ENCODE measurements at places on chromosomes 3 and 15. TPM values are rescaled to one million over a fixed set of nuclear protein-coding genes. Genes with fewer than 3 reads are reported as not detected.
A peak's percentile ranks its signal among the peaks of the same experiment; 100 is the strongest.

GRCh38 chr15:81184188-81184587, 12.5 kb upstream of the IL16 start:
- DNase-seq = no peak

DNA sequence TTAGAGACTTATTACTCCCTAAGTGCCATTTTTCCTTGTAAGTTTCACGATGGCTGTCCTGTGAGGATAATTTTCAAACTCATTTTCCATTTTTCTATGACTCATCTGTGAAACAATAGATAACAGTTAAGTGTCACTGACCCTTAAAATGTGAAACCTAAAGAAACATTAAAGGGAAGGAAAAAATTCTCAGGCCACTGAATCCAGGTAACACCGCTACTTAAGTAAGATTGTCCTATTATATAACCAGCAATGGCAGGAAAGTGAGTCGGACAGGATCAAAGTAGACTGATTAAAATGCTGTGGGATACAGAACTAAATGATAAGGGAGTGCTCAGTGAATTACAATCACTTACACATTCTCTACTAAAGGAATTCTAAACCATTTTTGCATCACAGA, 12.4 kb downstream of the PLD1 start:
- DNase-seq = peak; percentile 89

DNA sequence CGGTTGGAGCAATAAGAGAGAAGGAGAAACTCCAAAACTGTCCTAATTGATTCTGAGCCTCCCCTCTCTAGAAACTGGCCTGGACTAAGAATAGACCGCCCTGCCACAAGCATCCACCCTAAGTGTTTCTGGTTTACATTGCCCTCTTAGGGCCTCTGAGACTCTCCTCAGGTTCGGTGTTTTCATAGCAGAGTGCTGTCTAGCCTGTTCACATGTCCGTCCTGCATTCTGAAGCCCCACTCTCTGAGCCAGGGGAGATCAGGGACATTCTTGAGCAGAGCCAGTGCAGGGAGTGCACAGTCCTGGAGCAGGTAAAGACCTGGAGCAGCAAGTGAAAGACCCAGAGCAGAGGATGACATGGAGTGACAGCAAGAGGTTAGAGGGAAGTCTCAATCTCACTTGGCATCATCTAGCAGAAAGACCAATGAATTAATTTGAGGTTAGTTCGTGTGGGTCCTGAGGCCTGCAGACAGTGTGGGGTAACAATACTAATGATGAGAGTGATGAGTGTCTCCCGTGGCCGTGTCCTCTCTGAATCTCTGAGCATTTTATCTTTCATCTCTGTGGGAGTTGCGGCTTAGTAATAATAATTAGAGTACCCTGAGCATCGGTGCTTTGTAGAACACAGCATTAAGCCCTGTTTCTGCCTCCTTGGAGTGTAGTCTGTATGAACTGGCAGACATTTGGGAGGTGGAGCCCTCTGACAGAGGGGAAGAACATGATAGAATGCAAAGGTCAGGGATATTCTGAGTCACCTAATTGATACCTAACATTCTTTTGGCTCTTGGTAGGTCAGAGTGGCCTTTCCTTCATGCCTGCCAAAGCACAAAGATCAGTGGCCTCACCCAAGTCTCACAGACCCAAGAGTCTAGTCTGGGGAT, 24.6 kb downstream of the MAPKBP1 start:
- DNase-seq = no peak

GRCh38 chr3:69300296-69300695, 85.6 kb downstream of the FRMD4B start:
- no peak for DNase-seq

DNA sequence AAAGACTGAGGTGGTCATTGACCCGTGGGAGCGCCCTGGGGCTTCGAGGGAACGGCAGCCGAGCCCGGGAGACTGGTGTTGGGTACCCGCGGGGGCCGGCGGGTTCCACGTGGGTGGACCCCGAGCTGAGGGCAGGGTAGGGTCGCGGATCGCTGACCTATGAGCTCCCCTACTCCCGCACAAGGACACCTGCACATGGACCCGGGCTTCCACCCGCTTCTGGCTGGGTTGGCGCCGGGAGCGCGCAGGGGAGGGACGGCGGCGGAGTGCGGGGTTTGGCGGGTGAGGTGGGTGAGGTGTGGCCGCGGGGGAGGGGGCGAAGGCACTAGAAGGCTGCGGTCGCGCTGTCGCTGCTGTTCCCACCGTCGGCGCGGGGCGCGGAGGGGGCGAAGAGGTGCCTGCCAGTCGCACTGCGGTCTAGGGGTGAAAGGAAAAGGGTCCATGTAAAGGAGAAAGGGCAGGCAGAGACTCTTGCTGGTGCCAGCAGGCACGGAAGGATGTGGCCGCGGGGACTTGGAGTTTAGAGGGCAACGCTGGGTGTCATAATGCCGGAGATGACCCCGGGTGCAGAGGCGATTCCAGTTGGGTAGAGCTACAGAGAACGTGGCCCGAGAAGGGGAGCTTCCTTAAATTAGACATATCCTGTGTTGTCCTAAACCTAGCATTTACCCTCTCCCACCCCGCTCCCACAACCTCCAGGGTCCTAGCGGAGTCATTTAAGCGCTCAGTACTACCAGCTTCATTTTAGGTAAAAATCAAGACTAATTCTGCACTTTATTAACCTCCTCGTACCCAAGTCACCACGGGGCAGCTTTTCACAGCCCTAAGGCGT, 245.9 kb upstream of the TOPAZ1 start:
- DNase-seq = no peak

DNA sequence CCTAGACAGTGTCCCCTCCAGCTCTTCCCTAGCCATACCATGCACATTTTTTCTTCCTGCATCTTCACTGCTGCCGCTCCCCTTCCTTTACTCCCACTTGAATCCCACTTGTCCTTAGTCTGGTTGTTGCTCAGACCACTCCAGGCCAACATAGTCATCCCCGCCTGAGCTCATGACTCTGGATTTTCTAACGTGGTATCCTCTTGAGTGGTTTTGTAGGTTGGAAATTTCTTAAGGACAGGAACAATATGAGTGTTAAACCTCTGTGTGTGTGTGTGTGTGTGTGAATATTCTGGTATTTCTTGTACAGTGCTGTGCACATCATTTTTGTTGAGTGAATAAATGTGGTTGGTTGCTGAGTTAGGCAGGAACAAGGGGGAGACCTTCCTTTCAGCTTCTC, 3.1 kb downstream of the BAHD1 start:
- DNase-seq = no peak

DNA sequence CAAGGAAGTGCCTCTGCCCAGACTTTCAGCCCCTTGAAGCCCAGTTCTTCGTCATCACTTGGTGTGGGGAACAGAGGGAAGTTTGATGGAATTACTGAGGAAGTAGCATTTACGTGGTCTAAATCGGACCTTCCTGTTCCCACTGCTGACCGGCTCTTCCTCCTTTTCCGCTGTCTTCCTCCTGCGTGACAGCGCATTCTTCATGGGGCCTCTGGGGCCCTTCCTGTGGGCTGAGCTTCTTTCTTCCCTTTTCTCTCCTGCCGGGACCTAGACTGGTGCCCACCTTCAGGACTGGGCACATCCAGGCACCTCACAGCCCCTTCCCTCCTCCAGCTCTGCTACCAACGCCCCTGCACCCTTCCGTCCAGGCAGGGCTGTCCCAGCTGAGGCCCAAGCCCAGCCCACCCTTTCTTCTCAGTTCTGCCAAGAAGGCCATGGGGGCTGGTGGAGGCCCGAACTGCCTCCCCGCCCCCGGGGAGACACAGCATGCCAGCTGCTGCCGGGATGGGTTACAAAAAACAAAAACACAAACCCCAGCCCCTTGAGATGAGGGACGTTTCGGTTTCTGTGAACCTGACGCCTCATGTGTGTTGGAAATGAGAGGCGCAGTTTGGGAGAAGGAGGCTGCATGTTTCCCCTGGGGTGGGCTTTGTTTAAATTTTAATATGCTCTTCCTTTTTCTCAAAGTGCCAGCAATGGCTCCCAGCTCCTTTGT, 19.1 kb downstream of the ZNF710 start:
- peak; percentile 55 for DNase-seq

DNA sequence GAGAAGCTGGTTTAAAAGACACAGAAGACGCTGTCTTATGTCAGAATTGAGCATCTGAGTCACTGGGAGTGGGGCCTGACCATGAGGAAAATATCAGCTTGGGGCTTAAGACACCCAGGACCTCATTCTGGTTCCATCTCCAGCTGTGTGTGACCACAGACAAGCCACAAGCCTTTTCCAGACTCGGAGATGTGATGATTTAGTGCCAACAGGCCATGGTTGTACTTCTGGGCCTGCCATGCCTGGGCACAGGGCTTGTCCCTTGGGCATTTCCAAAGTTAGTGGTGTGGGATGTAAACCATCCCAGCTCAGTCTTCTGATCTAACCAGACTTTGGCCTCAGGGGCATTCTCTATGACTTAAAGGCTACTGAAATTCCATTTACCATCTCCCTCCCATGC, 269.8 kb downstream of the RYR3 start:
- DNase-seq = no peak

GRCh38 chr3:100994187-100994586, 966 bp upstream of the ABI3BP start:
- no peak for DNase-seq

DNA sequence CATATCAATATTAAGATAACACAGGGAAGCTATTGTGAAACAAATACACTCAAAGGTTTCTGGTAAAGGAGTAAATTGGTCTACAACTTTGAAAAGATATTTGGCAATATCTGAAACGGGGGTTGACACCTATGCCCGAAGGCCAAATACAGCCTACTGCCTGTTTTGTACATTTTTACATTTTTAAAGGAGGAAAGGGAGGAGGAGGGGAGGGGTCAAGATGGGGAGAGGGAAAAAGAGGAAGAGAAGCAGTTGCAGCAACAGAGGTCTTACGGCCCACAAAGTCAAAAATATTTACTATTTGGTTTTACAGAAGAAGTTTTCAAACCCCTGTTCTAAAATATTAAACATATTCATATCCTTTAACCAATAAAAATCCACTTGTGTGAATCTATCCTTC, 94.2 kb downstream of the FMN1 start:
- no peak for DNase-seq

DNA sequence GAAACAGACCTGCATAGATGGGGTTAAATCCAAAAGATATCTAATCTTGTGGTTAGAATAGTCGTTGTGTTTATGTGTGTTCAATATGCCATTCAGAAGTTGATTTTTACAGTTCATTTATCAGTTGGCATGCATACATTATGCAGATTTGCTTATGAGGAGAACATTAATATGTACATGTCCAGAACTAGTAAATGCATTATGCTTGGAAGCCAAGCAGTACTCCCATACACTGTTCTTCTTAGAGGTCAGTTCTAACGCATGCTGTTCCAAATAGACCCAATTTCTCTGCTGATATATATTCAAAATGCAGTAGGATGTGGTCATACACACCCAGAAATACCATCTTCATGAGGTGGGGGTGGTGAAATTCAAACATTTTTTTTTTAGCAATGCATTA, 956 bp downstream of the FGF12 start:
- no peak for DNase-seq

GRCh38 chr3:190552021-190552420, 38.1 kb downstream of the IL1RAP start:
- DNase-seq = no peak

GRCh38 chr15:95912280-95912625, 418.2 kb upstream of the NR2F2 start:
- DNase-seq = no peak

GRCh38 chr3:184145111-184145524, 10.0 kb downstream of the EIF2B5 start:
- peak; percentile 39 for DNase-seq

DNA sequence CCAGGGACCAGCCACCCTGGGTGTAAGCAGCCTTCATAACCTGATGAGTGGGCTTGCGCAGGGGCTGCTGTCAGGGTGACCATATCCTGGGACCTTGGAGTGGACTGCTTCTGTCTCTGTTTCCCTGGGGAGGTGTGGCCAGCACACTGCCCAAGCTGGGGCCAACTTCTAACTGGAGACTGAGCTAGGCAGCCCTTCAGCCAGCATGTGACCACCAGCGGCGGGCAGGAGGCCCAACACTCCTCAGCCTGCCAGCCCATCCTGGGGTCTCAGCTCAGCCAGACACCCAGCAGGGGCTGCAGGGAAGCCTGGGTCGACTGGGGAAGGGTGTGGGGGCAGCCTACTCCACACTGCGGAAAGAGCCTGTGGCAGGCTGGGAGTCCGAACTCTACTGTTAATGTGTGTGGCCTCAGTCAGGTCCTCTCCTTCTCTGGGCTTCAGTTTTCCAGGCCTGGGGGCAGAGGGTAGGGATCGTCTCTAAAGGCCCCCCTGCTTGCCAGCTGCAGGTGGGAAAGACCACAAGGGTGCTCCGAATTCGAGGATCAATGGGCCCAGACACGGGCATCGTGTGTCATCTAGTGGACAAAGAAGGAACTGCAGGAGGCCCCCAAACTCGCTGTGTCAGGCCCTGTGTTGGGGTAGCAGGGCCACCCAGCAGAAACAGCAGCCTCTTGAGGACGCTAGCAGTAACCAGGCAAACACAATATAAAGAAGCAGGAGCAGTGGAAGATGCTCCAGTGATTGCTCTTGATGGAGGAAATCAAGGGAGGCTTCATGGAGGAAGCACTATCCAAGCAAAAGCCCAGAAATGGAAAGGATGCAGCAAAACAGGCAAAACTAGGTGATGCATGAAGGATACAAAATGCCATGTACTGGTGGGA, 2.0 kb upstream of the SEMA3G start:
- peak; percentile 70 for DNase-seq

DNA sequence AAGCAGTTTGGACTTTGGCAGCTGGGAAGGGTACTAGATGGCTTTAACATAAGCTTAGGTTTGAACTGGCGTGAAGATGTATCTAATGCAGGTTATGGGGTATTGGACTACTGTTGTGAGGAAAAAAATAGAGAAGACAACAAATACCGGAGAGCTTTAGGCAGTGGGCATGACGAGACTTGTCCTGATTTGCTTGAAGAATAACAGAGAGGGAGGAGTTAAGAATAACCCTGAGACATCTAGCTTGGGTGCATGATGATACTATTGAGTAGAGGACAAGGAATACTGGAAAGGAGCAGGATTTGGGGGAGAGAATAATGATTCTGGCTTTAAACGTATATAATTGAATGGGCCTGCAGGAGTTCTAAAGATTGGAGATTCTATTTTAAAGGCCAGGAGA, 249.5 kb upstream of the AZI2 start:
- DNase-seq = no peak

The GOLGA8R gene
- total RNA-seq = 2.2 TPM

The GPR62 gene
- 0.15 TPM for total RNA-seq

The LYZL4 gene
- not detected for total RNA-seq

The MYEF2 gene
- 54.8 TPM for total RNA-seq

The HDC gene
- not detected for total RNA-seq

The TLNRD1 gene
- total RNA-seq = 33.2 TPM

The GOLGA8A gene
- 61.1 TPM for total RNA-seq

The LINGO1 gene
- total RNA-seq = 0.32 TPM
